ENCODE measurements at places on chromosomes 3 and 15.

GRCh38 chr3:150956376-150956775 lies 16.2 kb downstream of the CLRN1 start:
- DNase-seq: no peak

DNA sequence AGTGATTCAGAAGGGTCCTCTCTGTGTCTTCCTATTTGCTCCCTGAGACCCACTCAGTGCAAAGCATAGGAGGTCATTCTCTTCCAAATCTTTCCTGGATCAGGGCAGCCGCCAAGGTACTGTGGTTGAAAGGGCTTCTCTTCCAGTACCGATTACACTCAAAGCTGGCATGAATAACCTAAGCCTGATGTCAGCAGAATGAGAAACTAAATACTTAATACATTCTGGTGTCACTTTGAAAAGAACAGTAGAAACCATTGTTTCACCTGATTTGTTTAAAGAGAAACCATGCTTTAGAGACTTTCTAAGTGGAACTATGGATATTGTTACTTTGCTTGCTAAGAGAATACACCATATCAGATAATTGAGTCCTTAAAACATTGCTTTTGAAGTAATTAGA lies 50.2 kb downstream of the PDHB start:
- no peak for DNase-seq

- no peak for DNase-seq
These were observed 818.8 kb upstream of the LMCD1 start for GRCh38 chr3:7682822-7683229.

DNA sequence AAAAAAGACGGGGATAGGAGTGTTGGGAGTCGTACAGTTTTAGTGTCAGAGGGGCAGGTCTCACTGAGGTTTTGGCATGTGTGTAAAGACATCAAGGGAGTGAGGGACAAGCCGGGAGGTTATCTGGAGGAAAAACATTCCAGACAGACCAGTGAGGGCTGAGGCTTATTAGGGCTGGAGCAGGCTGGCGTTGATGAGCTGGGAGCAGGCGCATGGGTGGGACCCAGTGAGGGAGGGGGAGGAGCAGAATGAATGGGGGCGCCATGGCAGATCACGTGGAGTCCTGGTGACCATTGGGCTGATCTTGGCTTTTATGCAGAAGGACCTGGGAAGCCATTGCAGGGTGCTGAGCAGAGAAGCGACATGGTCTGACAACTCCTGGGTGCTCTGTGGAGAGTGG lies 180.2 kb downstream of the SLCO3A1 start:
- no peak for DNase-seq

GRCh38 chr3:41845826-41846225 lies 116.1 kb downstream of the ULK4 start:
- no peak for DNase-seq

- DNase-seq: no peak
These were observed 113.5 kb downstream of the IGF2BP2 start for GRCh38 chr3:185711255-185711870.

- no peak for DNase-seq
These were observed 334.5 kb downstream of the SOX2 start for GRCh38 chr3:182046166-182046764.

DNA sequence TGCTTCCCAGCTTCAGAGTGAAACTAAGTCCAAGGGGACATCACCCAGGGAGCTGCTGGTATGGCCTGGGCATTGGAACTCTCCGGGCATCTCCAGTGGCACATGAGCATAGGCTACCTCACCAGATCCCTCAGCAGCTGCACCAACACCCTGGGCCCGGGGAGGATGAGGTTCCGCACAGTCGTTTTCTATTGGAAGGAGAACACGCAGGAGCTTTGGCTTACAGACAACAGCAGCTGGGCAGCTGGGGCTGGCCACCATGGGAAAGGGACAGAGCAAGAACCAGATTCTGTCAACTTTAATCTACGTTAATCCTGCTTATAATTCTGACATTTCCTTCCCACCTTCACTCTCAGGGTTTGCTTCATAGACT lies 65.5 kb downstream of the MYO1E start:
- DNase-seq: no peak

DNA sequence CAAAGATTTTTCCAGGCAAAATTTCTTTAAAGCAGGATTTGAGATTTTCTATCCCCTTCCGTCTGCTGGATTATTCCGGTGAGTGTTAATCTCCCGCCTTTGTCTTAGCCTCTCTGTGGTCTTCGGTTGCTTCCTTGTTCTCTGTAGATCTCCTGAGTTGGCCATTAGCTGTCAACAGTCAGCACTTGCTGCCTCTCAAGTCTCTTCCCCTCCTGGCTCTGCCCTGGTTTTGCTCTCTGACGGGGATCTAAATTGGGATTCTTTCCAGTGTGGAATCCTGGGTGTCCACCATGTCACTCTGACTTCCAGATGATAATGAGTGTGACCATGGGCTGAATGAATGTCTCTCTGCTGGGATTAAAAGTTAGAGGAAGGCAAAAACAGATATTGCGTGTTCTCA lies 121.5 kb downstream of the IGF1R start:
- no peak for DNase-seq

DNA sequence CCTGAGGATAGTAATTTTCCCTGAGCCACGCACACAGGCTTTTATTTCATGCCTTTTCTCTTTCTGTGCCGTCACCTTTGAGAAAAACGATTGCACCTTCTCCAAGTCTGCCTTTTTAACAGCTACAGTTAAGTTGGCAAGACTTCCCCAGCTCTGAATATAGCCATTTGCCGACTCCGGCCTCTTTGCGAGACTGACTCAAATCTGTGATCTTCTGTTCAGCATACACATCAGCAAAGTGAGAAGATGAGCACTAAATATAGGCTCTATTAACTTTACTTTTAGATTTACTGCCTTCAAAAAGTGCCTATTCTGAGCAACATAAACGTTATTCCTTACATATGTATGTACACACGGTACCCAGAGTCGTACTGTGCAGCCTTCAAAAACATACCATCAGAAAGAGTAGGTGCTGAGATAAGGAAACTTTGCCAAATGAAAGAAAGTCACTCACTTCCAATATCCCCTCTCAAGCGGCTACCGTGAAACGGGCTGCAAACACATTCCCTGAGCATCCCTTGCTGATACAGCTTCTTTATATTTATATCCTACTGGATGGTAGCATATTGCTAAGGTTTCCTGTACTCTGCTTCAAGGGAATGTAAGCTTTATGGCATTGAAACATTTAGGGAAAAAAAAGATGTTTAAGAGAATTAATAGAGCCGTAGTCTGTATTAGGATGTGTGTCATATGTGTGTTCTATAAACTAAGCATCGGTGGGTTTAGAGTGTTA lies 283.3 kb upstream of the TPRG1 start:
- DNase-seq: no peak

DNA sequence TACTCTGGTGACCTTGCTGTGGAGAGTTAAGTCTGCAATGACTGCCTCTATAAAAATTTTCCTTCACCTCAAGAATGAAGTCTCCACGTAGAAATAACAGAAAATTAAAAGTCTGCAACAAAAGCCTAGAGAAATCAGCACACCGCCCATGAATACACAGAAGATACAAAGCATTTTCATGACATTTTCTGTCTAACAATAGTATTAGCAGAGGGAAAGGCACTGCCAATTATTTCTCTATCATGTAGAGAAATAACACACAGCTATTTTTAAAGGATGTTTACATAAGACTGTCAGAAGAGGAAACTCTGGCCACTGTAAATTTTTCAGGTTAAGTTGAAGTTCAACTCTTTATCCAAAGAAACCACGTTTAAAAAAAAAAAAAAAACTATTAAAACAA lies 80.8 kb downstream of the GSK3B start:
- DNase-seq: no peak

- no peak for DNase-seq
These were observed 2.8 kb upstream of the NEK4 start for GRCh38 chr3:52773361-52774065.

DNA sequence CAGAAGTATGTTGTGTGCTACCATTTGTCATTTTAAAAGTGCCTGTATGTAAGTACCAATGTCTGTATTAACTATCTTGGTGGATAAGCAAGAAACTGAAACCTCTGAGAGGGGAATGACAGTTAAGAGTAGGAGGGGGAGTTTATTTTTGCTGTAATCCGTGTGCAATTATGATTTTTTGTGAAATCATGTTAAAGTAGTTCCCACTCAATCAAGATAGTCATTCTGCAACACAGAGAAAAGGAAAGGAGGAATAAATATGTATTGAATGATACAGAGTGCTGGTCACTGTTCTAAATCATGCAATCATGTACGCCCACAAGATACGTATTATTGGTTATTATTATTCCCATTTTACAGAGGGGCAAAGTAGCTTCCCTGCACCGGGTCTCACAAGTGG lies 105.1 kb upstream of the UBE2E1 start:
- no peak for DNase-seq

GRCh38 chr15:89172921-89173320 lies 48.5 kb downstream of the RLBP1 start:
- DNase-seq: no peak

- DNase-seq: no peak
These were observed 122.4 kb downstream of the FOXP1 start for GRCh38 chr3:71461114-71461513.

DNA sequence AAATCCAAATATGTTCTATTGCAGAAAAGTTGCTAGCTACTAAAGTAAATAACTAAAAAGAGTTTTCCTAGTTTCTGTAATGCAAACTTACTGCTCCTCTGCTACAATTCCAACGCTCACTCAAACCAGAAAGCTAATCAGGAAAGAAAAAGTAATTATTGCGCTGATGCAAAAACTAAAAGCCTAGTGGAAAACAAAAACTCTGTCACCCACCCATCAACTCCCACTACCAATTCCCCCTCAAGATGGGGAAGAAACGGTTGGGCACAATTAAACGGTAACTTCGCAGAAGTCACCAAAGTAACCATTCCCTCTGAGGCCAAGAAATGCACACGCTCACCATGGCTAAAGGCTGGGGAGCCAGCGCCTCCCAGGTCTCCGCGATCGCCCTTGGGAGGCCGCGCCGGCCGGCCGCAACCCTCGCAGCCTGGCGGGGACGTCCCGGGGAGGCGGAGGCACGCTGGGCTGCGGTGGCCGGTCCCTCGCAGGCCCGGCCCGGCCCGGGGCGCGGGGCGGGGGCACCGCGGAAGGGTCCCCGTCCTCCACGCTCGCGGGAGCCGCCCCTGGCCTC lies 684 bp downstream of the SLTM start:
- DNase-seq: peak; percentile 31

GRCh38 chr15:52397118-52397517 lies 101.5 kb upstream of the MYO5C start:
- no peak for DNase-seq

GRCh38 chr3:37014620-37015019 lies 21.3 kb downstream of the MLH1 start:
- no peak for DNase-seq

- no peak for DNase-seq
These were observed 825.5 kb downstream of the EPHA3 start for GRCh38 chr3:89932882-89933281.

DNA sequence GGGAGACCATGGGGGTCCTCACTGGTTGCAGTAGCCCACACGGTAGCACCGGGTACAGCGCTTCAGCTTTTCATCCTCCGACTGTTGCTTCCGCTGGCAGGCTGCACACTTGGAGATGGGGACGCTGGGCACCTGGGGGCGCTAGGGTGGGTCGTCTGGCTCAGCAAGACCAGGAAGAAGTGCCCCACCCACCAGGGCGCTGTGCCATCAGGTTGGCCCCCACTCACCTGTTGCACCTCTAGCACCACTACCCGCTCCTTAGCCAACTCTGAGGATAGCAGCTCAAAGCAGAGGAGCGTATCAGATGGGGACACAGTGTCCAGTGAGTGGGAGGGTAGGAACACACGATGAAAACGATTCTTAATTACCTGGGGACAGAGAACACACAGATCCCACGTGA lies 7.7 kb upstream of the QARS1 start:
- no peak for DNase-seq

- no peak for DNase-seq
These were observed 2.8 kb upstream of the CSPG5 start for GRCh38 chr3:47581422-47581821.

- no peak for DNase-seq
These were observed 23.9 kb downstream of the RNF111 start for GRCh38 chr15:59011262-59011952.

DNA sequence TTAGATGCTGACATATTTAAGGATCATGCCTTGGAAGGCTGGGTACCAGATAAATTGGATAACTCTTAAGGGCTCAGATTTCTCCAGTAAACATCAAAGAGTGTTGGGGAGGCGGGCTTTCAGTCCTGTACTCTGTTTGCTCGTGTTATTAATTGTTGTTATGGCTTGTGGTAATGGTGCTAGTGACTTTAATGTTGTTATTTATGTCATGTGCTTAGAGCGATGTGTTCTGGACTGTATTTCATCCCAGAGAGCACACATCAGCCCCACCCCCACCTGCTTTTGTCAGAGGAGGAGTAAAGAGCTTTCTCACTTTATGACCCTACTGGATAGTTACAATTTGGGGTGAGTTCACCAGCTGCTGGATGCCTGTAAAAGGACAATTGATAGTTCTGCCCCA lies 386.3 kb downstream of the EPHB1 start:
- no peak for DNase-seq

DNA sequence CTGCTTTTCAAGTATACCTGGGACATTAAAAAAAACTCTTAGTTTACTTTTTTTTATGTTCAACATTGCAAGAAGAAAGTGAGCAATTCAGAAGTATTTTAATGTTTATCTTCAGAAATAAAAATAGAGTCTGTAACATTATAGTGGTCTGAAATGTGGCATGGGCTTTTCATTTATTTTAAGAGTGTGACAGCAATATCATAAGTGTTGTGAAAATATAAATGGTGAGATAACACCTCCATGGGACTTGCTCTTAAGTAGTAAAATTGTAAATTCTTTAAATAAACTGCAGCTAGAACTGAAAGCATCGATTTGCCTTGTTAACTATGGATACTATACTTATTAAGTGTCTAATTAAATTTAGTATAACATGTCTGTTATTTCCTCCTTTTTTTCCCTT lies 48.8 kb upstream of the ZCWPW2 start:
- DNase-seq: no peak

DNA sequence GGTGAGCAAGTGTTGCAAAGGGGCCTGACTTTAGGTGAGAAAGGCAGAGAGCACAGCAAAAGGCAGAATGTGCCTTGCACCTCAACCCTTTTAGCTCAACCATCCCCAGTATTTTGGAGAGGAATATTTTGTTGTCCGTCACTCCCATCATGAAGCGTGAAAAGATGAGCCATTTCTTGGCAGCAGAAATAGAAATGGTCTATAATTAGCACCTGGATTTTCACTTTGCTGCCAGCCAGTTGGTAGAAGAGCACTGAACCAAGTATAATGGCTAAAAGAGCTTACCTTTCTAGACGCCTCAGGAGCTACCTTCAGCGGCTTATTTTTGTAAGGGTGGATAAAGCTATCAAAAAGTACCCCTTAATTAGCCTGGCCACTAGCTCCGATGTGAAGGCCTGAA lies 406.7 kb downstream of the OCA2 start:
- DNase-seq: no peak

- DNase-seq: no peak
These were observed 40.5 kb downstream of the FILIP1L start for GRCh38 chr3:100073714-100074307.

DNA sequence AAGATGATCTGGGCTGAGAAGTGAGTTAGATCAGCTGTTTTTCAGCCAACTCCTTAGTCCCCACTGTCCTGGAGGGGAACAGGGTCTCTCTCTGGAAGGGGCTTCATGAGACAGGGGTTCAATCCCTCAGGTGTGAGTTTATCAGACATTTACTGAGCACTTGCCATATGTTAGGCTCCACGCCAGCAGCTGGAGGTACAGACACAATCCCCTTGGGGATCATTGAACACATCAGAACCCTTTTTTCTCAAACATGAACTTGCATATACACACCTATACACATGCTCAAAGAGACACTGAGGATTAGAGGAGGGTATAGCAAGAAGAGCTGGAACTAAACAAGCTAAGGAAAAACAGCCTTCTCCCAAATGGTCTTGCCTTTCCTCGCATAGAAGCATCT lies 5.5 kb upstream of the BMF start:
- DNase-seq: no peak

- peak; percentile 98 for DNase-seq
These were observed at the start of gene PPM1L for GRCh38 chr3:160755776-160756304. Gene PPM1L, plus strand, starts transcription at chr3:160756231.

All from NCI-H1417 (cell line).